Osteocyte (in vitro differentiated cells): ENCODE measurements at places on chromosomes 1 and 21.
A peak's percentile ranks its signal among the peaks of the same experiment; 100 is the strongest.

- H3K27ac ChIP-seq, result no peak overlapping the region
- no peaks in the 10 kb centered on the region for H3K36me3 ChIP-seq
- H3K4me3 ChIP-seq, result no peak overlapping the region
- H3K27me3 ChIP-seq, result peaks cover 4% of the 10 kb centered on the region
- DNase-seq, result no peak
Observed at GRCh38 chr1:184905601-184906322, 68.5 kb downstream of the NIBAN1 start.

- no peak for DNase-seq
- H3K4me1 ChIP-seq, result peaks cover 7% of the 10 kb centered on the region
- H3K4me3 ChIP-seq, result peak overlapping the region; percentile 70
- peaks cover 3% of the 10 kb centered on the region for H3K27me3 ChIP-seq
- no peak overlapping the region for H3K27ac ChIP-seq
- H3K36me3 ChIP-seq, result peaks cover 8% of the 10 kb centered on the region
Observed at GRCh38 chr1:115564201-115564600, 77.6 kb upstream of the VANGL1 start.

DNA sequence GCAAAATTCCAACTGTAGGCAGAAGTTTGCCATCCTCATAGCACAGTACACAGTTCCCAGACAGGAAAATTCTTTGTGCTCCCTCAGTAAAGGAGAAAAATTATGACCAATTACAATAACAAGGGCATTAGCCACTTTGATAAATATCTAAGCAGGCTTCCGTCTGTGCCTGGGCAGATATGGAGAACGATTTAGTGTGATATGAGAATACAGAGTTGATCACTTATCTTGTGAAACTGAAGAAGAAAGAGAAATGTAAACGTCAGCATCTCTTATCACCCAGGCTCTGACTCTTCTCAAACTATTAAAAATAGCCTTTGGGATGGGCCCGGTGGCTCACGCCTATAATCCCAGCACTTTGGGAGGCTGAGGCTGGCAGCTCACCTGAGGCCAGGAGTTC lies 54.5 kb upstream of the TIAM1 start:
- DNase-seq, result no peak
- no peaks in the 10 kb centered on the region for H3K36me3 ChIP-seq
- no peaks in the 10 kb centered on the region for H3K4me1 ChIP-seq
- H3K27me3 ChIP-seq, result no peaks in the 10 kb centered on the region

DNA sequence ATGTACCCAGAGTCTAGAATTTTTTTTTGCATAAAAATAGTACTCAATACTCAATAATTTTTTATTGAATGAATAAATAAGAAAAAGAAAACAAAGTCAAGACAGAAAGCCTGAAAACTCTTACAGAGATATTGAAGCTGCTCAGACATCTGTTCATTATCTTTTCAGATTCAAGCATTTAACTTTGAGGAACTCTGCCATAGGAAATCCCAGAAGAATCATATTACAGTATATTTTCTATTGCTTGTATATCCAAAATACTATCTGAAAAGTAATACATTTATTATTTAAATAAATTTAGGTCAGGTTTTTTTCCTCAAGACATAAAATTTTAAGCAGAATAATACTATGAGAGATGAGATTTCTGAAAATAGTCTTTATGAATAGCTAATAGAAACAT lies 755.9 kb upstream of the ADGRL4 start:
- no peak overlapping the region for H3K4me3 ChIP-seq
- no peaks in the 10 kb centered on the region for H3K4me1 ChIP-seq
- H3K27me3 ChIP-seq, result no peaks in the 10 kb centered on the region
- DNase-seq, result no peak
- H3K27ac ChIP-seq, result no peak overlapping the region

DNA sequence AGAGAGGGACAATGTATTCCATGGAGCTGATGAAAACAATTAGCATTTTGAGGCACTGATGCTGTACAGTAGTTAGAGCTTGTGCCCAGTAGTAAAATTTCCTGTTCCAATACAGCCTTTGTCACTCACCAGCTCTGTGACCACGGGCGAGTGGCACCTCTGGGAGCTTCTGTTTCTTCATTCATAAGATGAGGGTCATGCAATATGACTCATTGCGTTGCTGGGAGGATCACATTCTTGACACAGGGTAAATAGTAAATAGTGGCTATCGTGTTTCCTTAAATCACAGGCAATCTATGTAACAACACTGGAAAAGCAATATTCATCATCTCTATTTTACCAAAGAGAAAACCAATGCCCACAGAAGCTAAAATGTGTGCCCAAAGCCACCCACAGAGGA lies 4.5 kb upstream of the LRRC52 start:
- no peak for DNase-seq
- no peak overlapping the region for H3K27ac ChIP-seq
- no peak overlapping the region for H3K4me3 ChIP-seq

DNA sequence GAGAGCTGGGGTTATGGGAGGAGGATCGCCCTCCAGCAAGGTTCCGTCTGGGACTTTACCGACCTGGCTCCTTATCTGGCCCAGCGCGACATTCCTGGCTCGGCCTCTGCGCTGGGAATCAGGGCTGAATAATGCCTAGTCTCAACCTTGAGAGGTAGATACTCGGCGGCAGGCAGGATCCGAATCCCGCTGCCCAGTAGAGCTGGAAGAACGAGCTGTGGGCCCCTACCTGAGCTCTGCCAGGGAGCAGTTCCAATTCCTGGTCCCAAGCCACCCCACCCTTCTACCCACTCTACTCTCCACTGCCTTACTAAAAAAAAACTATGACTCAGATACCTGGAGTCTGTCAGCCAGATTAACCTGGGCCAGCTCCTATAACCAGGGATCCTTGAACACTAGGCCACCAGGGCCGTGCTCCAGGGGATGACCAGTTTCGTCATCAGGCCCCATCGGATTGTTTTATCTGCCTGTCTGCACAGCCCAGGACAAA lies 53.6 kb downstream of the RHBG start:
- peaks cover 96% of the 10 kb centered on the region for H3K27me3 ChIP-seq
- no peak for DNase-seq
- peaks cover 16% of the 10 kb centered on the region for H3K4me1 ChIP-seq
- no peak overlapping the region for H3K4me3 ChIP-seq

DNA sequence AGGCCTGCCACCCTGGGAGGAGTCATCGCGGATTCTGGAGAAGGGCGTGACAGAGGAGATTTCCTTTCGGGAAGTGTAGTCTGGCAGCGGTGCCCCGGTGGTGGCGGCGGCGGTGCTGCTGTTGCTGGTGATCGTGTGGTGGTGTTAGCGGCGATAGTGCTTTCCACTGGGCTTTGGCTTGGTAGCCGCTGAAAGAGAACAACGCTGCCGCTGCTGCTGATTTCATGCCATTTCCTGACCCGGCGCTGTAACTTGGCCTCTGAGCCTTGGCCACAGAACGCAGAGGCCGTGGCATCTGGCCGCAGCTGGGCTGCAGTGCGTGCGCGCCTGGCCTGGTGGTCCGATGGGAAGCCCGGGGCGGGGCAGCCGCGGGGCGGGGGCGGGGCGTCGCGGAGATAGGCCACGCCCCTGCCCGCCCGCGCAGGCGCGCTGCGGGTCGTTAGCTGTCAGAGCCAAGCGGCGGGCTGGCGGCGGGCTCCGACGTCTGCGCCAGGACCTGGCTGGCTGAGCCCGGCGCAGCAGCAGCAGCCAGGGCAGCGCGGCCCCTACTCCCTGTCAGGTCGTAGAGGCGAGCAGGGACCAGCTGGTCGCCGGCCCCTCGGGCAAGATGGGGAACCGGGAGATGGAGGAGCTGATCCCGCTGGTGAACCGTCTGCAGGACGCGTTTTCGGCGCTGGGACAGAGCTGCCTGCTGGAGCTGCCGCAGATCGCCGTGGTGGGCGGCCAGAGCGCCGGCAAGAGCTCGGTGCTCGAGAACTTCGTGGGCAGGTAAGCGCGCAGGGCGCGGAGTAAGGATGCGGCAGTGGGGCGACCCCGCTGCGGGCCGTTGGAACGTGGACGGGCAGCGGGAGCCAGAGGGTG lies at the start of gene DNM3:
DNM3 (plus strand) TSS at position 449 of the 861 bp plus-strand sequence; CDS start at position 608, 159 bp downstream.
- DNase-seq, result peak; percentile 95
- H3K36me3 ChIP-seq, result no peaks in the 10 kb centered on the region
- peaks cover 14% of the 10 kb centered on the region for H3K4me1 ChIP-seq
- peak within 1 kb of the TSS; percentile 78 for H3K4me3 ChIP-seq

- H3K4me1 ChIP-seq, result peaks cover 37% of the 10 kb centered on the region
- H3K27me3 ChIP-seq, result no peaks in the 10 kb centered on the region
- H3K36me3 ChIP-seq, result peaks cover 7% of the 10 kb centered on the region
Observed at GRCh38 chr1:35559317-35559944, 1.8 kb downstream of the NCDN start.

GRCh38 chr1:36773827-36774541 lies 260.3 kb downstream of the GRIK3 start:
- no peak overlapping the region for H3K27ac ChIP-seq
- peaks cover 13% of the 10 kb centered on the region for H3K27me3 ChIP-seq
- no peak for DNase-seq
- H3K36me3 ChIP-seq, result no peaks in the 10 kb centered on the region
- no peaks in the 10 kb centered on the region for H3K4me1 ChIP-seq
- H3K4me3 ChIP-seq, result no peak overlapping the region

GRCh38 chr1:151157067-151157531 lies 650 bp downstream of the TNFAIP8L2 start:
- H3K36me3 ChIP-seq, result peaks cover 22% of the 10 kb centered on the region
- H3K4me3 ChIP-seq, result no peak overlapping the region
- no peaks in the 10 kb centered on the region for H3K27me3 ChIP-seq
- DNase-seq, result no peak

DNA sequence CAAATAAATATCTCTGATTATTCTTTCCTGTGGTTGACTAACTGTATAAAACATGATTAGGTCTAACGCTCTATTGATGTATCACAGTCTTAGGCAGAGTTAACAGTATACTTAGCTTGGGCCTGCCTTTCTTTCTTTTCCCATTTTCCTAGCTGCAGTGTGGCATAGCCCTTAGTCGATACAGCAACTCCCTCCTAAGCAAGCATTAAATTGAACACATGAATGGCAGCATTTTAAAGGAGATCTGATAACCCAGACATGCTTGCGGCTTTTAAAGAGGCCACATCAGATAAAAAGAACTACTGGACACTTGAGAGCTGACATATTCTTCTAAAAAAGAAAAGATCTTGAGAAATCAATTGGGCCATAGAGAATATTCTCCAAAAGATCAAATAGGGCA lies 312.0 kb upstream of the TMPRSS15 start:
- H3K36me3 ChIP-seq, result no peaks in the 10 kb centered on the region
- H3K4me3 ChIP-seq, result no peak overlapping the region
- H3K4me1 ChIP-seq, result peaks cover 2% of the 10 kb centered on the region
- no peaks in the 10 kb centered on the region for H3K27me3 ChIP-seq
- no peak for DNase-seq

- H3K4me1 ChIP-seq, result peaks cover 39% of the 10 kb centered on the region
- peak within 1 kb of the TSS; percentile 82 for H3K4me3 ChIP-seq
- H3K27ac ChIP-seq, result peak within 1 kb of the TSS; percentile 82
- no peaks in the 10 kb centered on the region for H3K36me3 ChIP-seq
- H3K27me3 ChIP-seq, result peaks cover 88% of the 10 kb centered on the region
Observed at GRCh38 chr1:213987927-213988506, at the start of gene PROX1. TSS of gene PROX1 (plus strand) at chr1:213987973. CDS start at chr1:213996536, 8,563 bp downstream.

DNA sequence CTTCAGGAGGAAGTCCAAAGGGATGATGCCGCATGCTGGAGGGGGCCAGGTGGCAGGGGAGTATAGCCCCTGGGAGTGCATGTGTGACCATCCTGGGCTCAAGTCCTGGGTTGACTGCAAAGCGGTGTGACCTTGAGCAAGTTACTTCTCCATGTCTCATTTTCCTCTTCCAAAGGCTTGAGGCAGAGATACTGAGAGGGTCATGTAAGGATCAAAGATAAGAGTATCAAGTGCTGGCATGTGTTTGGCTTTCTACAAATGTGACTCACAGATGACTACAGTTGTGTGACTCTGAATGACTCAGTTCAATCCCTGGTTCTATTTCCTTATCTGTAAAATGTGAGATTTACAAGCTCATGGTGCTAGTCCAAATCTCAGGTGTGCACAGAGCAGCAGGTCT lies 26.1 kb downstream of the PROK1 start:
- H3K27ac ChIP-seq, result no peak overlapping the region
- H3K27me3 ChIP-seq, result peaks cover 9% of the 10 kb centered on the region
- H3K36me3 ChIP-seq, result no peaks in the 10 kb centered on the region
- no peaks in the 10 kb centered on the region for H3K4me1 ChIP-seq
- no peak for DNase-seq
- H3K4me3 ChIP-seq, result no peak overlapping the region

DNA sequence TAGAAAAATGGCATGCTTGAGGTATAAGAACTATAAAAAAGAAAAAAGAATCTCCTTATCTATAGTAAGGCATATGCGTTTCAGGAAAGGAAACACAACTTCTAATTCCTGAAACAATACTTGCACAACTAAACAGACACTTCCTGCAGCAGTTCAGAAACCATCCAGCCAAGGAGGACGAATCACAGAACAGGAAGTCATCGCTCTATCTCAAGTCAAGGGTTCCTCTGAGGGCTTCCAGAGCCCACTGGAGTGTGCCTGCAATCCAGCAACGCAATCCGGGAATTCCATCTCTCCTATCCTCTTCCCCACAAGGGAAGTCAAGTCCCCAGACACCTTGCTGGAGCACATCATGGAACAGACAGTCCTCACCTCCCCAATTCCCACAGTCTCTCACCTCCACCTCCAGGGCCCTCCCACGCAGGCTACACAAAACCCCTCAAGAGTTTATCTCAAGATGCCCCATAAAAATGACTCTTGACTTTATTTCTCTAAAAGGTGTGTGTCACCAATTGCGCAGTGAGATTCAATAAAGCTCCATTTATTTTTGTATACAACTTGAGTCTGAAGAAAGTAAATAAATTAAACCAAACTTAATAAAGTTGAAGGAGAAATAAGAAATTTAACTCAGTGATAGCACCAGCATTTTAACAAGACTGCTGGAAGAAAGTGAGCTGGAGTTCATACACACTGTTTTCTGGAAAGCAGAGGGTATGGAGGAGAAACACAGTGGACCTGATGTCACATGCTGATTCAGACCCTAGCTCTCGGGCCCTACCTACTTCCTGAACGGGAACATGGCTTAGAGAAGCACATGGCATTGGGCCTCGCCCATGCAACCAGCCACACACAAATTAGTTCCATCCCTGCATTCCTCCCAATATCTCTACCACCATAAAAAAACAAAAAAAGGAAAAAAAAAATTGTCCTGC lies 39.9 kb downstream of the SIPA1L2 start:
- no peaks in the 10 kb centered on the region for H3K27me3 ChIP-seq
- DNase-seq, result no peak
- peak overlapping the region; percentile 58 for H3K27ac ChIP-seq
- H3K4me3 ChIP-seq, result no peak overlapping the region
- peaks cover 5% of the 10 kb centered on the region for H3K36me3 ChIP-seq
- H3K4me1 ChIP-seq, result peaks cover 40% of the 10 kb centered on the region

DNA sequence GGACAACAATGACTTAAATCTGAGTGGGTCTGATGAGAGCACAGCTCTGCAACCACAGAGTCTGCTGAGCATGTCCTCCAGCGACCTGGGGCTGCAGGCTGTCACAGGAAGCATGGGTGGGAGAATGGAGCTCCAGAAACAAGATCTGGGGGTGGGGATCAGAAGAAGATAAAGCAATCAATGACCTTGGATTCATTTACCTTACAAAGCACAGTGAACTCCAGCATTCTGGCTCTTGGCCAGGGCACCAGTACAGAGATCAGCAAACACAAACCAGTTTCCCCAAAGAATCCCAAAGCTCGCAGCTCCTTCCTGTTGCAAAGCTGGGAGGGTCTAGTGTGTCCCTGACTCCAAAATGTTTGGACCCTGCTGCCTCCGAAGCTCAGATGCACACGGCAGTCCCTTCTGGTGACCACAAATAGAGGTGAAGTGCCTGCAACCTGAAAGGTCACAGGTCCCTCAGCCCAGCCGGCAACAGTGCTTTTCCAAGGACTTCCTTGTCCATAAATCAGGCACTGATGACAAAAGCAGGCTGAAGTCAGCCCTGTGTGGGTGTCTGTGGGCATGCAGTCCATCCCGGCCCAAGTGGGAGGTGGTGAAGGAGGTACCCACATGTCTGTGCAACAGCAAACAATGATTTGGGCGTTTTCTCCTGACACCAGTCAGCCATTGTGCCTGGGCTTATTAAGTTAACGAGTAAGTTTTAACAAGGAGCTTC lies 76.1 kb downstream of the SH3BGR start:
- H3K4me1 ChIP-seq, result peaks cover 4% of the 10 kb centered on the region
- no peak for DNase-seq
- H3K27me3 ChIP-seq, result peaks cover 2% of the 10 kb centered on the region
